Activated gamma-delta T cell treated with Interleukin-2 at 50 U/mL for 16 hours (primary cell): ENCODE measurements at places on chromosomes 1 and 21.

- DNase-seq: no peak
These were observed 166.3 kb downstream of the DUSP10 start for GRCh38 chr1:221575605-221576004.

GRCh38 chr1:64051796-64052195, 151.6 kb upstream of the UBE2U start:
- no peak for DNase-seq

DNA sequence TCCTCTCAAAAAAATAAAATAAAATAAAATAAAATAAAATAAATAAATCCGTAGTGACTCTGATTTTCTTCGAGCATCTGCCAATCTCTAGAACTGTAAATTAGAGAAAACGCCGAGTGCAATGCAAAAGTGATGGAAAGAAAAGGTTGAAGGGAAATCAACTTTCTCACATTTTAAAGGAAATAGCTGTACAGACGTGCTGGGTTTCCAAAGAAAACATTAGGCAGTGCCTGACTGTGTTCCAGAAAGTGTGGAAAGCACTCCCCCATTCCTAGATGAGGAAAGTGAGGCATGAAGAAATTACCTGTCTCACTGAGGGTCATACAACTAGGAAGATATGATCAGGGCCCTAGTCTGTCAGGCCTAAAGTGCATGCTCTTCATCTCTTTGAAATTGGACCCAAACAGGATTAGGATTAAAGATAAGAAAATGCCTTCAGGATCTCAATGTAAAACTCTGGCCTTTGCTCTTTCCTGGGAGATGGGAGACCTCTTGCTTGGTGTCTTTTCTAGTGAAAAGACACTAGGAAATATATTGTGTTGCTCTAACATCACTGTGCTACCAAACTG, 1.8 kb upstream of the PTPN14 start:
- DNase-seq: no peak

- no peak for DNase-seq
These were observed 85.3 kb upstream of the SERBP1 start for GRCh38 chr1:67515324-67516080.

DNA sequence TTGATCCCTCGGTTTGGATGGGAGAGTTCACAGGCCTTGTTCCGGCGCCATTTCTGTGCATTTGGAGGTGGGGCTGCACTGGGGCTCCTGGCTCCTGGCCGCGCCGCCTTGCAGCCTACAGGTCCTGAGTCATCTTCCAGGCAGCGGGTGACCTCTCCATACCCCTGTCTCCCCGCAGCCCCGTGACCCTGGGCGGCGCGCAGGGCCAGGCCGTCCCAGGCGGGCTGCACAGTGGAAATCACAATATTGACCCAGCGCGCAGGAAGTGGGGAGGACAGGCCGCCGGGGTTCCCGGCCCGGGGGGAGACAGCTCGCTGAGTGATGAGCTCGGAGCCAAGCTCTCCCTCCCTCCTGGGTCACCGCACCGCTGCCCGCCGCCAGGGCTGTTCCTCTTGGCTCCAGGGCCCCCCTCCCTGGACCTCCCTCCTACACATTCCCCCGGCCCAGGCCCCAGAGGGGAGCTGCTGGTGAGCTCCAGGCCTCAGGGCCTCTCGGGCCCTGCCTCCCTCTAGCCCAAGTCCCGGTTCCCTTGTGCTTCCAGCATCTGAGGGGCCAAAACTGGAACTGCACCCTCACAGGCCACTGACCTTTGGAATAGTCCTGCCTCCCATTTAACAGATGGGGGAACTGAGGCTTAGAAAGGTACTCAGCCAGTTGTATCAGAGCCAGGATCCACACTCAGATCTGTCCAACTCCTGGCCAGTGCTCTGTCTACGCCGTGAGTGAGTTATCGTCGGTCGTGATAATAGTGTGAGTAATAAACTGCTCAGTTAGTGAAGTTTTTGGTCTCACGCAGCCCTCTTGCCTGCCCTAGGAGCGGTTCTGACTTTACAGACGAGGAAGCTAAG, 142.9 kb upstream of the WNT4 start:
- DNase-seq: no peak

- peak; percentile 78 for DNase-seq
These were observed 39.6 kb upstream of the LDLRAP1 start for GRCh38 chr1:25503551-25504426.

DNA sequence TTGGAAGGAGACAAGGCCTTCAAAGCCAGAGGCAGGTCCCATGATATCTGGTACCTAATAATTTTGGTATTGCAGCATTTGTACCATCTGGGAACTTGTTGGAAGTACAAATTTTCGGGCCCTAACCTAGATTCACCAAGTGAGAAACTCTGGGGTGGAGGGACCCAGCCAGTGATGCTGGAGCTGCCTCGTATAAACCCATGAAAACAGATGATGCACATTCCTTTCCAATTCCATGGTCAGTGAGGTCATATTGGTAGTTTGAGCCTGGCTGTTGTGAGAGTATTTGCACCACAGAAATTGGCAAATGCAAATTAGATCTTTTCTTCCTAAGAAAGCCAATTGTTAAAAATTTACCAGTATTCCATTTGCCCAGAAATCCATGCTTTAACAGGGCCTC, 269.6 kb upstream of the PLXNA2 start:
- no peak for DNase-seq

GRCh38 chr21:45383615-45384201, 21.3 kb upstream of the COL18A1 start:
- no peak for DNase-seq

DNA sequence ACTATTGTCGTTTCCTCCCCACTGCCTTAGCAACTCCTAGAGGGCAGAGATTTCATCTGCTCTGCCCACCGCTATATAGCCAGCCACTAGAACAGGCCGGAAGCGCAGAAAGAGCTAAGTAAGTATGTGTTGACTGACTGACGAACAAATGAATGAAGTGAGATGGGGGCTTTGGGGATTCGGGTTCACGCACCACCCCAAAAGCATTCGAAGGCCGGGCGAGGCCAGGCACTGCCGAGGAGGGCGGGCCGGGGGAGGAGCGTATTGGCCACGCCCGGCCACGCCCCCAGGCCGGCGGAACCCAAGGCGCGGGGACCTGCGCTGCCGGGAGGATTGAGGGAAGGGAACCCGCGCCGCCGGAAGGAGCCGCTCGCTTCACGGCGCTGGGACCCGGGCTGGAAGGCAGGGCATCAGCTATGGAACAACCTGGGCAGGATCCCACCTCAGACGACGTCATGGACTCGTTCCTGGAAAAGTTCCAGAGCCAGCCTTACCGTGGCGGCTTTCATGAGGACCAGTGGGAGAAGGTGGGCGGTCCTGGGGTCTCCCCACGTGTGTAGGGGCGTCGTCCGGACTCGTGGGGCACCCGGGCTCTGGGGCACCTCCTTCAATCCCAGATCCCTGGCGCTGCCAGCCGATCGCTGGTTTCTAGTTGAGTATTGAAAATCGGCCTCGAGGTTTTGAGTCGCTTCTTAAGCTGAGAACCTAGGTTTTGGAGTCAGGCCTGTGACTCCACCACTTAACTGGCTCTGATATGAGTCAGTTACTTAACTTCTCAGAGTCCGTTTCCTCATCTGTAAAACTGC, at the start of gene TTC4:
Gene TTC4, plus strand, starts transcription at position 369 of the 806 bp plus-strand sequence. Its CDS starts 48 bp downstream, at position 417.
- peak; percentile 76 for DNase-seq

- DNase-seq: no peak
These were observed 22.2 kb downstream of the SGIP1 start for GRCh38 chr1:66556161-66556611.

GRCh38 chr1:48728584-48728983, 48.1 kb downstream of the BEND5 start:
- DNase-seq: no peak
